ENCODE measurements at places on chromosomes 12 and 14. TPM values are rescaled to one million over a fixed set of nuclear protein-coding genes. Genes with fewer than 3 reads are reported as not detected.

DNA sequence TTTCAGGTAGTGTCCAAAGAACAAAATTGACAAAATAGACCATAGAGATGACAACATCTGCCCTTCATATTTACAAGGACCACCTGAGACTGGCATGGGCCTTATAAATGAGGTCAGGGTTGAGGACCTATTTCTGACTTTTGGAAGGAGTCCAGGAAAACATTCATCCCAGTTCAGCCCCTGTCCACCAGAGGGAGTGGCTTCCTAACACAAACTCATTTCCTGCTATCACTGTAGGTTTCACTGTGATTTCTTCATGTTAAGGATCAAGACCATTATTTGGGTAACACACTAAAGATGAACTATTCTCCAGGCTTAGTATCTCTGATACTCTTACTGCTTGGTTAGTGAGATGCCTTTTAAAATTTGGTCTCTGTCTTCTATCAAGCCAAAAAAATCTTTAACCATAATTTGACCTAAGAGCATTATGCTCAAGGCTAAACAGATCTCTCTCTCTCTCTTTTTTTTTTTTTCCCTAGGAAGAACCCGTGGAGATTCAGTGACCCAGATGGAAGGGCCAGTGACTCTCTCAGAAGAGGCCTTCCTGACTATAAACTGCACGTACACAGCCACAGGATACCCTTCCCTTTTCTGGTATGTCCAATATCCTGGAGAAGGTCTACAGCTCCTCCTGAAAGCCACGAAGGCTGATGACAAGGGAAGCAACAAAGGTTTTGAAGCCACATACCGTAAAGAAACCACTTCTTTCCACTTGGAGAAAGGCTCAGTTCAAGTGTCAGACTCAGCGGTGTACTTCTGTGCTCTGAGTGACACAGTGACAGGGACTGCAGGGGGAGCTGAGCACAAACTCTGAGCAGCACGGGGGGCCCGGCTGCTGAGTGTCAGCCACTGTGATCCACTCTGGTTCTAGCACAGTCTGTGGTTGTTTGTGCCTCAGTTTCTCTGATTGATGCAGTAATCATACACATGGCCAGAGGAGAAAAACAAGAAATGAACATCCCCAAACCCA, 267.6 kb upstream of the OR4E1 start:
- DNase-seq, result no peak

DNA sequence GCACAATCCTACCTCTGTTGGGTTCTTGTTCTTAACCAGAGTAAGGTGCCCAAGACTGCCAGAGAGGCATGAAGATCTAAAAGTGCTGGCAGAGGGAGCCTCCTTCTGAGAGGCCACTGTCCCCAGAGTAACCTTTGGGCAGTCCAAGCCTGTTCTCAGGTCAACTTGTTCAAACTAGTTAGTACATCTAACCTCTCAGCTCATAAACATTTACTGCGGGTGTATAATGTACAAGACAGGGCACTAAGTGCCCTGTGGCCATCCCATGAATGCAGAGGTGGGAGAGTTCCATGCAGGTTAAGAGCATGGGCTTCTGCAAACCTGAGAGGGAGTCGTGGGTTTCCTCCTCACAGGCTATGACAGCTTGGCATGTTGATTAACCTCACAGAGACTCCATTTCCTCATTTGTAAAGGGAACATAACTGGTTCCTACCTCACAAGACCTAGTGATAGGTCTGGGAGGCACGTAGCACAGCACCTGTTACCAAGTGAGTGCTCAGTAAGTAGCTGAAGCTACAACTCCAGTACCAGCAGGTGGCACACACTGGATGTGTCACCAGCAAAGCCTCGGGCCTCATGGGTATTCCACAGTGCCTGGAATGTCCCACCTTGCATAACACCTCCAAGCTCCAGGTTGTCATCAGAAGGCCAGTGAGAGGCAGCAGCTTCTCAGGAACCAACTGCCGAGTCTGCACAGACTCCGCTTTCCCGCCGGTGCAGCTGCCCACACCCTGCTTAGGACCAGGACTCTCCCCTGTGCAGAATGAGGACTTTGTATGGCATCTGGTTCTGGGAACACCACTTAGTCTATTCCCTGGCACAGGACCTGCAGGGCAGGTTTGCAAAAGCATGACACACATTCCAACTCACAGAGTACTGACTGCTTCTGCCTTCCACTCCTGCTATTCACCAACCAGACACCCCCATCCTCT, 4.4 kb downstream of the VDR start:
- peak; percentile 93 for DNase-seq

GRCh38 chr12:38932320-38932719, 26.9 kb upstream of the CPNE8 start:
- no peak for DNase-seq

- DNase-seq, result no peak
These were observed 21.6 kb upstream of the TESC start for GRCh38 chr12:117120787-117121186.

Gene AHNAK2
- total RNA-seq, result 30.8 TPM

Gene PTPN6
- total RNA-seq, result 92.7 TPM

Data from PC-9 (cell line).